ENCODE measurements at places on chromosomes 5 and 9.

DNA sequence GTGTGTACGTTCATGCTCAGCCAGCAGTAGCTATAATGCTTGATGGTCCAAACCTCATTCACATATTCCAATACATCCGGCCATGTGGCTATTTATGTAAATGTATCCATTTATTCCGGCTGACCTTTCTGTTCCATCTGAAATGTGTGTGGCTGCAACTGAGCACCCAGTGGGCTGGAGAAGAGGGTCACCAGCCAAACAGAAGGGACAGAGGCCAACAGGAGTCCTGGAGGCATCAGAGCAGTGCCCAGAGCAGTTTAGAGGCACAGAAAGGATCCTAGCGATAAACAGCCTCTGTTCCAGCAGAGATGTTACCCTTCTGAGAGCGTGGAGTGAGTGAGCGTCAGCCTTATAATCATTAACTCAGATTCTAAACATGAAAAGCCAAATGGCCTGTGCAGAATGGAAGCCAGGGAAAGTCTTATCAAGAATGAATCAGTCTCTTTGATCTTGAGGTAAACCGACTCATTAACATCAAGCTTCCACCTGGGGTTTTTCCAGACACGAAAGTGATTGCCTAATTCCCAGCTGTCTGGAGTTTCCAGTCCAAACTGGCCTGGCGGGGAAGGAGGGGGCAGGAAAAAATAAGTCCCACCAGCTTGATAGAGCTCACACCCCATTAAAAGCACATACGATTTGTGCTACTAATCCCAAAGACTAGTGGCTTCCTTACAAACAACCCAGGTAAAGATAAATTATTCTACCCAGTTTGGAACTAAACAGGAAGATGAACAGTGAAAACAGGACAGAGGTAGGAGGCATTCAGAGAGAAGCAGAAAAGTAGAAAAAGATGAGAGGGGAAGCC is 55.7 kb downstream of the SUSD1 start:
- no peak for DNase-seq

DNA sequence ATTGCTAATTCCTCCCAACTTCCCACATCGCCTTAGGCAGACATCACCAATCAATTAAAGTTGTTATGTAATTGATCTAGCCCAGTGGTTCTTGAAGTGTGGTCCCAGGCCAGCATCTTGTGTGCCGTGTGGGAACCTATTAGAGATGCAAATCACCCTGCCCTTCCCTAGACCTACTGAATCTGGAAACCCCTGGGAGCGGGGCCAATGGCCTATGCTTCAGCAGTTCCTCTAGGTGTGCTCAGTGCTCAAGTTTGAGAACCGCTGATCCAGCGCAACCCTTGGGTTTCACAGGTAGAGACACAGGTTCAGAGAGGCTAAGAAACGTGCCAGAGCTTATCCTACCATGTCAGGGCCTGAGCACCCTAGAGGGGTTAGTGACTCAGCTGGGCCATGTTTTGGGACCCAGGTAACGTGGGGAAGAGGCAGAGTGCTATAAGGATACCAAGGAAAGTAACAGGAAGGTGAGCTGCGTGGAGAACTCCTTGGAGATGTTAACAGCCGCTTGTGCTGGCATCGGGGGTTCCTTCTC is 4.4 kb downstream of the SLC34A1 start:
- DNase-seq, result no peak

DNA sequence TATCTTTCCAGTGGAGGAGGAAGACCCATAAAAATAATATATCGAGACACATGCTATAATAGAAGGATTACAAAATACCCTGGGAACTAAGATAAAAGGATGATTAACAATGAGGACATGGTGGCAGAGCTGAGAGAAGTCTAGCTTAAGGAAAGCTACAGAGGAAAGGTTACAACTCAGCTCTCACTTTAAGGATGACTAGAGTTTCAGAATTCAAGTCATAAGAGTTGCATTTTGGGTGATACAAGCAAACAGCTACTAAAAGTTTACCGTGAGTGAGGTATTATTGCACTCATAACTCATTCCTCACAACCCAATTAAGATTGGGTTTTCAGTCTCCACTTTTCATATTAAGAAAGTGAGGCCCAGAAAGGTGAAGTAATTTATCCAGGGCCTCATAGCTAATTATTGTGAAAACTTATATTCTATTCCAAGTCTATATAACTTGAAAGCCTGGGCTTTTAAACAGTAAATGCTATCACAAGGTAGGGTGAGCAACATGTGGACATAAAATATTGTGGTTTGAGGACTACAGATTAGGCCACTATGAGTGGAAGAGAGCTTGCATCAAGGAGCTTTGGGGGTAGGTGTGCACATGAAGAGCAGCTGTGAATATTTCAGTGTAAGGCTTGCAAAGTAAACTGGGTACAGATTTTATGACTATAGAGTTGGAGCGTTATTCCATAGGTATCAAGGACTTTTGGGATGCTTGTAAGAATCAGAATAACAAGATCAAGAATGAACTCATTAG is 28.0 kb downstream of the JAKMIP2 start:
- no peak for DNase-seq

GRCh38 chr5:37133939-37134338 is 115.2 kb downstream of the CPLANE1 start:
- no peak for DNase-seq

DNA sequence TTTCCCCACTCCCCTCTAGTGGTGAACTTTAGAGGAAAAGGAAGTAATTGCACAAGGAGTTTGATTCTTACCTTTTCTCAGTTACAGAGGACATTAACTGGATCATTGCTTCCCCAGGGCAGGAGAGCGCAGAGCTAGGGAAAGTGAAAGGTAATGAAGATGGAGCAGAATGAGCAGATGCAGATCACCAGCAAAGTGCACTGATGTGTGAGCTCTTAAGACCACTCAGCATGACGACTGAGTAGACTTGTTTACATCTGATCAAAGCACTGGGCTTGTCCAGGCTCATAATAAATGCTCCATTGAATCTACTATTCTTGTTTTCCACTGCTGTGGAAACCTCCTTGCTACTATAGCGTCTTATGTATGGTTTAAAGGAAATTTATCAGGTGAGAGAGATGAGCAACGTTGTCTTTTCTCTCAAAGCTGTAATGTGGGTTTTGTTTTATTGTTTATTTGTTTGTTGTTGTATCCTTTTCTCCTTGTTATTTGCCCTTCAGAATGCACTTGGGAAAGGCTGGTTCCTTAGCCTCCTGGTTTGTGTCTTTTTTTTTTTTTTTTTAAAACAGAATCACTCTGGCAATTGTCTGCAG is 25.3 kb downstream of the SLC22A5 start:
- DNase-seq, result no peak

- DNase-seq, result no peak
These were observed 529.2 kb downstream of the ANXA1 start for GRCh38 chr9:73680831-73681230.

- DNase-seq, result no peak
These were observed 82.9 kb downstream of the RAPGEF1 start for GRCh38 chr9:131657037-131657377.

DNA sequence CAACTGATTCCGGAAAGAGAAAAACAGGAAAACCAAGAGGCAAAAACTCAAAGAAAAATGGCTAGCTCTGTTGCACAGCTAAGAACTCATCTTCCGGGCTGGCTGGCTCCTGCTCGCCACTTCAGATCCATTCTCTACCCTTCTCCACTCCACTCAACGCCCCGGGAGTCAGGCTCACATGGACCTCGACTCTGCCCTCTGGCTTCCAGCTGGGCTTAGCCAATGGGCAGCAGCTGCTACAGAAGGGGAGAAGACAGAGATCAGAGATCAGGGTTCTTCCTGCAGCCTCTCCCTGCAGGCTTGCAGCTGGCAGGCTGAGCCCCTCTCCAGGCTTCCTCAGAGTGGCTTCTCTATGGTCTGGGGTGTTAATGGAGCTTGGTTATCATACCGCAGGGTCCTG is 187.5 kb downstream of the MED10 start:
- no peak for DNase-seq

DNA sequence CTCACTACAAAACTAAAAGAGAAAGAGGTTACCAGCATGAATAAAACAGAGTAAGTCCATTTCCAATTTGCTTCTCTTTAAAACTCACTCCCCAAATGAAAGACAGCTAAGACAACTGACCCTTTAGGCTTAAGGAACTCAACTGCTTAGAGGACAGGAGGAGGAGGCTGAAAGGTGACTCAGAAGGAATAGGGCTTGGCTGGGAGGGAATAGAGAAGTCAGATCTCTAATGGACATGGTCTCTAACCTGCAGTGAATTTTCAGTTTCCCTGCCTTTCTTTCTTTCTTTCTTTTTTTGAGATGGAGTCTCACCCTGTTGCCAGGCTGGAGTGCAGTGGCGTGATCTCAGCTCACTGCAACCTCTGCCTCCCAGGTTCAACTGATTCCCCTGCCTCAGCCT is 261.8 kb upstream of the CLINT1 start:
- DNase-seq, result no peak

Measured in GM19239 (cell line).